ENCODE measurements at places on chromosomes 16 and 17.
A peak's percentile ranks its signal among the peaks of the same experiment; 100 is the strongest.

DNA sequence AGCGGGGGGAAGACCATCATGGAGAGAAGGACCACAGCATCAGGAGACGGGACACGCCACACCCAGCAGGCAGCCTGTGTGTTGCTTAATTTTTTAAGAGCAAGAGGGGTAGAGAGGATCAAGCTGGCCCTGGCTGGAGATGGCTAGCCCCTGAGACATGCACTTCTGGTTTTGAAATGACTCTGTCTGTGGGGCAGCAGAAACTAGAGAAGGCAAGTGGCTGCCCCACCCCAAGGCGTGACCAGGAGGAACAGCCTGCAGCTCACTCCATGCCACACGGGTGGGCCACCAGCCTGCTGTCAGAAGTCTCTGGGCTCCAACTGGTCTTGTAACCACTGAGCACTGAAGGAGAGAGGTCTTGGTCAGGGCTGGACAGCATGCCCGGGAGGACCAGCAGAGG, 75.5 kb downstream of the SOCS1 start:
- DNase-seq, result no peak

DNA sequence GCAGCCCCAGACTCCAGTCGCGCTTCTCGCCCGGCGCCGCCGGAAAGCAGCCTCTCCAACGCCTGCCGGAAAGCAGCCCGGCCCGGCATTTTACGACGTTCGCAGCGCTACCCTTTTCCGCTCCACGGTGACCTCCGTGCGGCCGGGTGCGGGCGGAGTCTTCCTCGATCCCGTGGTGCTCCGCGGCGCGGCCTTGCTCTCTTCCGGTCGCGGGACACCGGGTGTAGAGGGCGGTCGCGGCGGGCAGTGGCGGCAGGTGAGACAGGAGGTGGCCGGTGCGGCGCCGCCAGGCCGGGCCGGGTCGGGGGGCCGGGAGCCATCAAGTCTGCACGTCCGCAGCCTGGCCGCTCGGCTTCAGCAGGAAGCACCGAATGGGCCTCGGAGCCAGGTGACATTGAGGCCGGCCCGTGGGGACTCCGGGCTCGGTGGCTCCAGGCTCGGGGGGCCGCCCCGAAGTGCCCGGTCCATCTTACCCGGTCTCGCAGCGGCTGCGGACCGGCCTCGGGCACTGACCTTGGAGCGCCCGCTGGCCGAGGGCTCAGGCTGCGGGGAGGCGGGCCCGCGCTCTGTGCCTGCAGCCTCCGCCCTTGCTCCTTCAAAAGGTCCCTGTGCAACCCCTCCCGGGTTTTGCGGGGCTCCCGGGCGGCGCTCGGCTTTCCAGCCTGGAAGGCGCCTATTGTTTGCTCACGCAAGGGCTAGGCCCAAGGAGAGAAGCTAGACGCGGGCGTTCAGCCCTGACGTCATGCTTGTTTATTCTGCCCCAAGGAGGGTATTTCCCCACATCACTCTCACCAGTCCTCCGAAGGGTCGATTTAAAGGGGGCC, at the start of the genes COX4I1 and EMC8:
Gene COX4I1, plus strand, starts transcription at position 199 of the 824 bp plus-strand sequence. CDS start 1,511 bp downstream, outside the sequence.
Gene EMC8, minus strand, starts transcription at position 48 of the 824 bp plus-strand sequence. CDS start 249 bp downstream, outside the sequence.
- peak; percentile 82 for DNase-seq

DNA sequence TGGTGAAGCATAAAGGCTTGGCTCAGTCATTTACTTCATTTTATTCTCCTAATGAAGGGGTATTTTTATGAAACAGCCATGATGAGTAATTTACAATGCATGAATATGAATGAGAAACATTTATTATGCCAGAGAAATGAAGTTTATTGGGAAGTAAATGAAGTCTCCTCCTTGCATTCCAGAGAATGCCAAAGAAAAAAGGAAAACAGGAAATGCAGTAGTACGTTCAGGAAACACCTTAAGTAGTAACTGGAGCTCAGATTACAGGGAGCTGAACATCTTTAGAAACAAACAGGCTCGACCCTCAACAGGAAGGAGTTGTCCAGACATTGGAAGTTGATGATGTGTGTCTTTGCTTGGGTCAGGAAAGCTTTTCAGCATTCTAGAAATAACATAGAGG, 4.6 kb downstream of the KRT34 start:
- no peak for DNase-seq

GRCh38 chr17:3627769-3628167, 8.3 kb downstream of the SHPK start:
- DNase-seq, result no peak

DNA sequence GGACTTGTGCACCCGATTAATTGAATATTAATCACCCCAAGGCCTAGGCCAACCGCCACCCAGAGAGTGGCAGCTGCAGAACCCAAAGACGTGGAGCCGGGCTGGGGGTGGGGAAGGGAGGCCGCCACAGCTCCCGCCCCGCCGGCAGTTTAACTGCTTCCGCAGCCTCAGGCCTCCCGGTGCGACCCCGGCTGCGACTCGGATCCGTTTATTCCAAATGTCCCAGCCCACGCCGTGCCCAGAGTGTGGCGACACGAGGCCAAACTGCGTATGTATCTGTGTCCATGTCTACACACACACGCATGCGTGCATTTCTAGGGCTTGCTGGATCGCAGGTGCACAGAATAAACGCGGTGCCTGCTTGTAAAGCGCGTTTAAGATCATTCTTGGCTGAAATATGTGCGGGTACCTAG, 802 bp upstream of the TOB1 start:
- no peak for DNase-seq

DNA sequence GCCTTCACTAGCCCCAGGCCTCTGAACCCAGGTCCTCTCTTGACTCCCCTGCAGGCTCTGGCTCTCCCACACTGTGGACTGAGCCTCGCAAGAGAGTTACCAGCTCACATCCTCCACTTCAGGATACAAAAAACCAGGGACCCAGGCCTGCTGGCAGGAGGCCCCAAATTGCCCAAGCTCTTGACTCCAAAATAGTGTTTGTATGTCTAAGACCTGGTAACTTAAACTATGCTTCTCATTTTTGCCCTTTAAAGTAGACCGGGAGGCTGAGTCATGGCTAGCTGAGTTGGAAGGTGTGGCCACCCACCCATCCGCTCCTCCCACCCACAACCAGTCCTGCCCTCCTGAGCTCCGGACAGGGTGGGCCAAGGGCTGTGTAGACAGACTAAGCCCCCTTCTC, 250.0 kb downstream of the SOX9 start:
- DNase-seq, result no peak

- DNase-seq, result no peak
Measured at GRCh38 chr16:15539197-15539596, 103.8 kb downstream of the MARF1 start.

DNA sequence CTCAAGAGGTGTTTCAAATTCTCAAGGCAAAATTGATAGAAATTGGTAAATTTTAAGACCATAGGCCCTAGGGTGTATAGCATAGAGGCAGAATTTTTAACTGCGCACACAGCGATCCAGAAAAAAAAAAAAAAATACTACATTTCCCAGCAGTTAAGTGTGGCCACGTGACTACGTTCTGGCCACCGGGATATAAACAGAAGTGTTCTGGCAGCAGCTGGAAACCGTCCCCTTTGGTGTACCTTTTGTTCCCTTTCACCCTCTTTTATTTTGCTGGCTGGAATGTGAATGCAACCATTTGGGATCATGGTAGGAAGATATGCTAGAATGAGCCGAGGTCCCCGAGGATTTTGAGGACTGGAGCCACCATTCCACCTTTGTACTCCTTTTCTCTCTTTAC, 52.7 kb upstream of the AKAP1 start:
- no peak for DNase-seq

GRCh38 chr16:2292221-2292620, 24.3 kb upstream of the RNPS1 start:
- no peak for DNase-seq

GRCh38 chr17:38705803-38706504, 881 bp downstream of the MLLT6 start:
- no peak for DNase-seq

- DNase-seq, result no peak
Measured at GRCh38 chr17:6427279-6427781, 7.6 kb downstream of the AIPL1 start.

DNA sequence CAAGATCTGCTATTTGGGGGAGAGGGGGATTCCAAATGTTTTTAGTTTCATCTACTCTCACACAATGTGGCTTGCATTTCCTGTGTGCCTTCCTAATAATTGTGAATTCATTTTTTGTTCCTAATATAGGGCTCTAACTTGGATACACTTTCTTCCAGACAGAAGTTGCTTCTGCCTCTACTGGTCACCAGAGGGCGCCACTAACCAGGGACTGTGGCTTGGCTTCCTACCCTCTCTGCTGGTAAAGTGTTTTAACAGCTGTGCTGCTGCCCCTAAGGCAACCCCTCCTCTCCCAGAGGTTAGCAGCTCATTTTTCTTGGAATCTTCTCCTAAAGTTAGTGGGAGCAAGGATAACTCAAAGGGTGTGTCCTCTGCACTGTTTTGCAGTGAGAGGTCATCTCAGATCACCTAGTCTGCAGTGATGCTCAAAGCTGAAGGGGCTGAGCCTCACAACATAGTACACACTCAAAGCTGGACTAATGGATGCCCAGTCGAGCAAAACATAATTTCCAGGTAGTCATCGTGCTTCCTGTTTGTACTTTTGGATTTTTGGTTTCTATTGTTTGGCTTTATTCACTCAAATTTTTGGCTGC, 5.0 kb upstream of the PRSS54 start:
- DNase-seq, result no peak

GRCh38 chr17:330993-331701, 21.5 kb downstream of the RPH3AL start:
- DNase-seq, result no peak

DNA sequence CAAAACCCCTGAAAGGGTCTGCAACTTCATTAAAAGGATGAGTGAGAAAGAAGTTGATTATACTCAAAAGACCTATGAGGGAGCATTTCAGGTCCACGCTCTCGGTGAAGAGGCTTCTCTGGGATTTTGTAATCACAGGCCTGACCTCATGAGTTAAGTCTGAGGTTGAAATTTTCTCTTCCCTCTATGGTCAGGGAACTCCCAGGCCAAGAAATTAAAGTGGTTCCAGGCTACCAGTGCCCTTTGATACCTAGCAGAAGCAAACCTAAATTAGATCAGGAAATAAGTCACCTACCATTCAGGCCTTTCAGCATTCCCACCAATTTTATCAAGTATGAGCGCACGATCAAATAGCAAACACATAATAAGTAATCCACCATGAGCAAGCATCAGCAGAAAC, 27.9 kb downstream of the MBTD1 start:
- DNase-seq, result no peak

GRCh38 chr16:69466547-69466946, 42.1 kb downstream of the CYB5B start:
- DNase-seq, result no peak

- no peak for DNase-seq
Measured at GRCh38 chr17:5513628-5514027, 27.3 kb downstream of the MIS12 start.

- no peak for DNase-seq
Measured at GRCh38 chr17:7748076-7748775, 30.7 kb downstream of the DNAH2 start.

GRCh38 chr17:55190748-55191147, 74.0 kb upstream of the HLF start:
- no peak for DNase-seq

DNA sequence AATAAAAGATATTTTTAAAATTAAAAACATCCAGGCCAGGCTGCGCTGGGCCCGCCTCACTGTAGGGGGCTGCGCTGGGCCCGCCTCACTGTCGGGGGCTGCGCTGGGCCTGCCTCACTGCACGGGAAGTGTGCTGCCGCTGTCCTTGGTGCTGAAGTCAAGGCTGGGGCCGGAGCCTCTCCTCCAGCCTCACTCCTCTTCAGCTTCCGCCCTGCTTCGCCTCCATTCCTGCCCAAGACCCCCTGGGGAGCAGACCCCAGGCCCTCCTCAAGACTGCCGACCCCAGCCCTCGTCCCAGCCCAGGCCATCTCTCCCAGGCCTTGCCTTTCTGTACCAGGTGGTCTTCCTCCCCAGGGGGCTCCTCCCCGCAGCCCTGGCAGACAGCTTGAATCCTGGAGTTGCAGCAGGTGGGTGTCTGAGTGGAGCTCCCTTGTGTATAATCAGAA, 26.2 kb downstream of the ENDOV start:
- peak; percentile 14 for DNase-seq

GRCh38 chr17:46889519-46889918, 33.4 kb upstream of the GOSR2 start:
- DNase-seq, result no peak

- no peak for DNase-seq
Measured at GRCh38 chr17:45687594-45687993, 96.5 kb upstream of the CRHR1 start.

GRCh38 chr16:21150375-21151001, at the start of gene DNAH3:
Gene DNAH3, minus strand, starts transcription at chr16:21150846. Its CDS starts 527 bp downstream, at chr16:21150319.
- DNase-seq, result no peak

DNA sequence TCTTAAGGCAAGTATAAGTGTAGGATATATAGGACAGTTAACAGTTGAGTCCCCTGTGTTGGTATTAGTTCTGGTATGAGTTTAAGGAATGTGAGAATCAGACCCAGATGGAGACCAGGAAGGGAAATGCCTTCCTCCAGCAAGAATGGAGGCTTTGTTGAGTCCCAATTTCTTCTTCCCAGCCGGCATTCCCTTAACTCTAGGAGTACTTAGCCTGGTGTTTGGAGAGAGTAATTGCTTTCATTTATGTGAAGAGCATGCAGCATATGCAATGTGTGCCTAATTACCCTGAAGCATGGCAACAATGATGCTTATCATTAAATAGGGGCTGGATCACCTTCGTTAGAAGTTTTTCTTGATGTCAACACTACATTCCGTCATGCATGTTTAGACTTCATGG, 225.9 kb upstream of the XYLT1 start:
- DNase-seq, result no peak

DNA sequence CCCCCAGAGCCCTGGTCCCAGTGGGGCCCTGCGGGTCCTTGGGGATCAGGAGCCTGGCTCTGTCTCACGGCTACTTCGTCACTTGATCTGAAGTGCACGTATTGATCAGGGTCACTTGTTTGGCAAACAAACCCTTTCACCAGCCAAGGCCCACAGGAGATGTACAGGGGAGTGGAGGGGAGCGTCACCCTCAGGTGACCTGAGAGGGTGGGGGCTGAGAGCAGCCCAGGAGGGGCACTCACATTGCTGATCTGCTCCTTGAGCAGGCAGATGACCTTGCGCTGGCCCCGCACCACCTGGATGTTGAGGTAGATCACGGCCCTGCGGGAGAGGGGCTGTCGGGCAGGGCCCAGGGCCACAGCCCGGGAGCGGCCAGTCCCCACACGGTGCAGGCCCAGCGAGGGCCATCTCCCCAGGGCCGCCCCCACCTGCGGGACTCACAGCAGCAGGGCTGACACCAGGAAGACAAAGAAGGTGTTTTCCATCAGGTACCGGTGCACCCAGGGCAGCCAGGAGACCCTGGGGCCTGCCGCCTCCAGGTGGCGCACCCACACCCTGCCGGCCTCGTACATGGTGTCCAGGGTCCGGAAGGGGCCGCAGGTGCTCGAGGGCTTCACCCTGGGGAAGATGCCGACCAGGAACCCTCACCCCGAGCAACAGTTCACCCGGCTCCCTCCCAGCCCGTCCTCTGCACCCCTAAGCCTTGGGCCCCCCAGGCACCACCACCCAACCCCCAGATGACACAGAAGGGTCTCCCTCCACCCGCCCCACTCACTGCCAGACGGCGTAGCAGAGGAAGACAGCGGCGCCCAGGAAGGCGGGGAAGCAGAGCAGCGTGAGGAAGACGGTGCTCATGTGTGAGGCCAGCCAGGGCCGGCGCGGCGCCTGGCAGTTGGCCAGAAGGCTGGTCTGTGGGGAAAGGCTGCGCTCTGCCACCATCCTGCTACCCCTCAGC, 11.3 kb downstream of the TMC6 start:
- DNase-seq, result no peak
